ENCODE measurements at places on chromosomes 5 and 9. TPM values are rescaled to one million over a fixed set of nuclear protein-coding genes. Genes with fewer than 3 reads are reported as not detected.
A peak's percentile ranks its signal among the peaks of the same experiment; 100 is the strongest.

The SOHLH1 gene
- total RNA-seq: not detected

The TAF11L10 gene
- total RNA-seq: not detected

The CENPK gene
- 0.73 TPM for total RNA-seq

The NIPSNAP3A gene
- total RNA-seq: 27.1 TPM

The GNPDA1 gene
- 17.3 TPM for total RNA-seq

The PHF24 gene
- total RNA-seq: 0.57 TPM

- no peak for DNase-seq
Observed at GRCh38 chr5:163135849-163136248, 301.5 kb upstream of the CCNG1 start.

DNA sequence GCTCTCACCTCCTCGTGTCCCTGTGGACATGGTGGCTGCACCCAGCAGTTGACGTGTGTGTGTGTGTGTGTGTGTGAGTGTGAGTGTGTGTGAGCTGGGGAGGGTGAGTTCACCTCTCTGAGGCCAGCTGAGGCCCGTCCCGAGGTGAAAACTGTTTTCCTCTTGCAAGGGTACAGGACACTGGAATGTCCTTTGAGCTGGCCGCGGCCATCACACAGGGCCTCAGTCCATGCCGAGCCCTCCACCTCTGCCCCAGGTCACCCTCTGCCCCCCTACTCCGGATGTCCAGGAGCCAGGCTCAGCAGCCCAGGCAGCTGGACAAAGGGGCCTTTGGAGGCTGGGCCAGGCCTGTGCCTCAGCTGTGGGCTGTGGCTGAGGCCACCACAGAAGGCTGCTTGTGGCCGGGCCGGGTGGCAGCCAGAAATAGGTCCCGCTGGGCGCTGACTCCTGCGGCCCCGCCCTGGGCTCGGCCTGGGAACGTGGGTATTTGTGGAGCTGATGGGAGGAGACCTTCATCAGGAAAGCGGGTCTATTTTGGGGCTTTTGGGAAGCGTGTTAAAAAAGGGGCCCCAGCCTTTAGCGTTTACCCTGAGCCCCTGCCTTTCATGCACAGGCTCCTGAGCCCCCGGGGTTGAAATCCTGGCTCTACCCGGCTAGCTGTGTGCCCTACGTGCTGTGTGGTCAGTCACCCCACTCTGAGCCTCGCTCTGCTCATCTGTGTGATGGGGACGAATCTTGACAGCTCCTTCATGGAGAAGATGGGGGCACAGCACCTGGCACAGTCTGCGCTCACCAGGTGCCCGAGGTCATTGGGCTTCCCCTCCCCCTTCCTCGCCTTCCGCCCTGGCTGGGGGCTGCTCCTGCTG lies 75.1 kb upstream of the IER5L start:
- peak; percentile 84 for DNase-seq

- DNase-seq: no peak
Observed at GRCh38 chr5:148820461-148821395, 5.7 kb upstream of the ADRB2 start.

GRCh38 chr9:36441966-36442365 lies 41.9 kb upstream of the RNF38 start:
- no peak for DNase-seq

DNA sequence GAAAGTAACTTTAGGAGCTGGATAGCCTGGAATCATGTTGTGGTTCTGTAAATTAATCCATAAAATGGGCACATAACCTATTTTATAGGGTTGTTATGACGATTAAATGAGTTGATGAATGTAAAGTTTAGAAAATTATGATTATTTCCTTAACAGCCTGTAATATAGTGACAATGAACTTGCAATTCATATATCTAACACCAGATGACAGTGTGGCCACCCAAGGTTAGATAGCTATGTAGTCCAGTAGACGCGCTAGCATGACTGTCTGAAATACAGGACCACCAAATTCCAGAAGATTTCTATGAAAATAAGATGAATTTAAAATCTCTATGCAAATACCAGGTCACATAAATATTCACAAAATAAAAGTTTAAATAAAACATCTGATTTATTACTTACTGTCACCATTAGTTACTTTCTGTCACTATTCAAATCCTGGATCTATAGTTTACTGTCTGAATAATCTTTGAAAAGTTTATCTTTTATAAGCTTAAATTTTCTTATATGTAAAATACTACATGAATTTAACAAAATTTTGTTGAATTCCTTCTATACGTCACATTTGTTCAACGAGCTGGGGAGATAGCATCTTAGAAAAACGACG lies 26.1 kb upstream of the MACIR start:
- DNase-seq: no peak

GRCh38 chr9:17509701-17510100 lies 69.2 kb upstream of the SH3GL2 start:
- no peak for DNase-seq

DNA sequence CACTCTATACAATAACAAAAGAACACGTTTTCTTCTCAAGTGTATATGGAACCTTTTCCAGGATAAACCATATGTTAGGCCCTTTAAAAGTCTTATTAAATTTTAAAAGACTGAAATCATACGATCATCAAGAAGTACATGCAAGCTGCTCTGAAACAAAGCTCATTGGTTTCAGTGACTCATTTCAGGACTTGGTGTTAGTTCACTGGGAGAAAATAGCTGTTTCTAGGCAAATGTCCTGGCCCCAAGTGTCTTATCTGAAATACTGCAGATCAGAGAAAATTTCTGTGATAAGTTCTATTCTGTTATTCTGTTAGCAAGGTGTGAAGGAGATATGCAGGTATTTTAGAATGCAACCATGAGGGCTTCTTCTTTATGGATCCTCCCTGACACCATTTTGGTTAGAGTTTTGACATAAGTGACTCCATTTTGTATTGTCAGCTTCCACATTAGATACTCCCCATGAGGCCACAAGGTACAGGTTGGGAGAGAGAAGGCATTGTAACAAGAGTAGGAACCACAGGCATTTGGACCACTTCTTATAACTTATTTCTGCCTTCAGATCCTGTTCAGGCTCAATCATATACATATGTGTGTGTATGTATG lies 7.5 kb upstream of the CCDC180 start:
- no peak for DNase-seq

DNA sequence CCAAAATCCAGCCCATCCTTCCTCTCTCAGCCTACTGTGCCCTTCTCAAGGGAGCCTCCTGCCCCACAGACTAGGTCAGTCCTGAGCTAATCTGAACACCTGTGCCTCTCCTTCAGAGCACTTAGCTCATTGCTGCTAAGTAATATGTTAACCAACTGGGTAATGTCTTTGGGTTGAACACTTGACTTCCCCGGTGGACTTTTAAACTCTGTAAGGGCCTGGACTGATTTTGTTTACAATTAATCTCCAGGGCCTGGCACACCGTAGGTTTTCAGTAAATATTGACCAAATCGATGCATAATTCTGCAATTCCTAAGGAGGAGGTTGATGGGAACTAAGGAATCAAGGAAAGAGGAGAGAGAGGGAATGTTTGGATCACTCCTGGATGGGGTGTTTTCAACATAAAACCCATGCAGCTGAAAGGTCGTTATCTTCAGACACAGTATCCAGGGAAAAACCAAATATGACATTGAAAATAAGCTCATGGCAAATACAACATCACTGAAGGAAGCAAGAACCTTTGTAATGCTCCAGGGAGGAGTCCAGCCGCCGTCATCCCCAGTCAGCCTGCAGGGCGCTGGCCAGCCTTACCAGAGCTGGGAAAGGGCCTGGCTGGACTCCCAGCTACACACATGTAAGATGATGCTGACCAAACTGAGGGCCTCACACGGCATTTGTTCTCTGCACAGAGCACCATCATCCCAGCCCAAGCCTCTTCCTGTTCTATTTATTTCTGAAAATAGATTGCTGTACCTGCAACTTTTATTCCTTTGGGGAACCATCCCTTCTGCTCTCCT lies 166.3 kb downstream of the C5orf15 start:
- DNase-seq: no peak

DNA sequence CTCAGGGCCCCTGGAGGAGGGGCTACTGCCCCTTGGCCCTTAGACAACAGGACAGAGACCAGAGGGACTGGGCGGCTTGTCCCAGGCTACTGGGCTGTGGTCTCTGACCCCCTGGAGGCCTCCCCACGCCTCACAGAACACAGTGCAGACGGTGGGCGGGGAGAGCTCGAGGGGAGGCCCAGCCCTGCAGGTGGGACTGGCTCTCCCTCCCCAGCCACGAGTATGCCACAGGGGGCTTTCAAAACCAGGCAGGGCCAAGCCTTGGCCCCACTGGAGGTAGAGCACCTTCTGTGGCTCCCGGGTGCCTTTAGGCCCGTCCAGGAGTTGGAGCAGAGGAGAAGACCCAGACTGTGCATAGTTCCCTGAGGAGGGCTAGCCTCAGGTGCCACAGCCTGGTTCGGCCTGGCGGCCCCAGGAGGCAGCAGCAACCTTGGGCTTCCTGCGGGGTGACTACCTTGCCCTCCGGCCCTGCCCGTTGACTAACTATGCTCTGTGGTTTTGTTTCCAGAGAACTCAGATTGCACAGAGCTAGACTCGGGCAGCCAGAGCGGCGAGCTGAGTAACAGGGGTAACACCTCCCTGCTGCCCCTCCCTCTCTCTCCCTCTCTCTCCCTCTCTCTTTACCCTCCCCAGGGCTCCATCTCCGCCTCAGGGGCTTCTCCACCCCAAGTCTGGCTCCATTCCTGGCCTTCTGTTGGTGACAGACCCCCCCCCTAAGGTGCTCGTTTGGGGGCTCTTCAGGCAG lies 15.5 kb downstream of the CARD19 start:
- peak; percentile 87 for DNase-seq

DNA sequence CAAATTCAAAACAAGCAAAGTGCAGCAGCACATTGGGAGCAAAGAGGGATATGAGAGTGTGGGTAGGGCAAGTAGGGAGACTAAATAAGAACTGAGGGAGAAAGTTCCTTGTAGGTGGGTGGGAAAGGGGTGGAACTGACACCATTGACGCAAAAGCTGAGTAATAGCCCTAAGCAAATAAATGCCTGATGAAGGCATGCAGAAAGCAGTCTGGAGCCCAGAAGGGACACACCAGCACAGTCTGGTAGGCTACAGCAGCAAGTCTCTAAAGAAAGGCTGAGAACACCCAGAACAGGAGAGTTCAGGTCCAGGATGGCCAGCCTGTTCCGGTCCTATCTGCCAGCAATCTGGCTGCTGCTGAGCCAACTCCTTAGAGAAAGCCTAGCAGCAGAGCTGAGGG lies at the start of gene INSL4:
Gene INSL4 (plus strand): TSS at position 208 of the 400 bp plus-strand sequence. CDS start 105 bp downstream, at position 313.
- DNase-seq: no peak

DNA sequence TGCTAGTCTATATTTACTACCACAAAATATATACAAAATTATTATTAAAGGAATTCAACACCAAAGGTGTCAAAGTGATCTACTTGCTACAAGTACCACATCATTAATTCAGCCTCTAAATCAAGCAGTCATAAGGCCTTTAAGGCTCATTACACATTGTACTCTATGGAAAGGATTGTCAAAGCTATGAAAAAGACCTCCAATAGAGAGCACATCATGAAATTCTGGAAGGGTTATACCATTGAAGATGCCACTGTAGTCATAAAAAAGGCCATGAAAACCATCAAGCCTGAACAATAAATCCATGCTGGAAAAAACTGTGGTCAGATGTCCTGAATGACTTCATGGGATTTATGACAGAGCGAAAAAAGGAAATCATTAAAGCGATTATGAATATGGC lies 708.0 kb upstream of the FAM174A start:
- DNase-seq: no peak

GRCh38 chr5:111122398-111122797 lies 30.2 kb downstream of the WDR36 start:
- DNase-seq: no peak

DNA sequence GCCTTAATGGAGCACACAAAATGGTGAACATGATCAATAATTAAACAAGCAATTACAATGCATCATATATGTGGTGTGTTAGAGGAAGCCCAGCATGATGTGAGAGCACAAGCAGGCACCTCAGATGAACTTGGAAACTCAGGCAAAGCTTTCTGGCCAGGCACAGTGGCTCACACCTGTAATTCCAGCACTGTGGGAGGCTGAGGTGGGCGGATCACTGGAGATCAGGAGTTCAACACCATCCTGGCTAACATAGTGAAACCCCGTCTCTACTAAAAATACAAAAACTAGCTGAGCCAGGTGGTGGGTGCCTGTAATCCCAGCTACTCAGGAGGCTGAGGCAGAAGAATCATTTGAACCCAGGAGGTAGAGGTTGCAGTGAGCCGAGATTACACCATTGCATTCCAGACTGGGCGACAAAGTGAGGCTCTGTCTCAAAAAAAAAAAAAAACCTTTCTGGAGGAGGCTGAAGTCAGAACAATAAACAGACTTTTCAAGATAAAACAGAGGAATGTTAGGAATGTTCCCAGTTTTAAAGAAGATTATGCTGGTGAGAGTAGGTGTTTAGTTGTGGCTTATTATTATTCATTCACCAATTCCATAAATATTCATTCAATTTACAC lies 159.4 kb downstream of the CEMIP2 start:
- no peak for DNase-seq

GRCh38 chr9:110935829-110936228 lies 102.4 kb downstream of the LPAR1 start:
- no peak for DNase-seq
